ENCODE measurements at places on chromosomes 5 and 9.

DNA sequence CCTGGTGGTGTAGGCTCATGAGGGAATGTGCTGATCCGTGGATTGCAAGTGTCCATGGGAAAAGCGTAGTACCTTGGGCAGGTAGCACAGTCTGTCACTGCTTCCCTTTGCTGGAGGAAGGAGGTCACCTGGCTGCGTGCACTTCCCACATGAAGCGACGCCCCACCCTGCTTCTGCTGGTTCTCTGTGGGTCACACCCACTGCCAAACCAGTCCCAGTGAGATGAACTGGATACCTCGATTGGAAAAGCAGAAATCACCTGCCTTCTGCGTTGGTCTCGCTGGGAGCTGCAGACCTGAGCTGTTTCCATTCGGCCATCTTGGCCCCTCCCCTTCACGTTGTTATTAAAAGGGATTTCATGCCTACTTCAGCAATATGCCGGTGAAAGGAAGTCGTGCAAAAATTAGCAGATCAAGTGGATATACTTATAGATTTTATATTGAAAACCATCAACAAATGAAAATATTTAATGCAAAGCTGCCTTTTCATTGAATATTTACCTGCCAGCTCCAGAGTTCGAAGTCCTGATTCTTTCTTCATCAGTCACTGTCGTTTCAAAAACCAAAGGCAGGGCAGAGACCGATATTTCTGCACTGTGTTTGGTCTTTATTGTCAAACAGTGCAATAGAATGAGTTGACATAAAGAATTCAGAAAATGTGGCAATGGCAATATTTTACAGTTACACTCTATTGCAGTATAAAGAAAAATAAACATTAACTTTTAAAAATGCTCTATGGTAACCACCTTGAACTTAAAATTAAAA, 123.2 kb downstream of the JAKMIP2 start:
- no peak for DNase-seq

DNA sequence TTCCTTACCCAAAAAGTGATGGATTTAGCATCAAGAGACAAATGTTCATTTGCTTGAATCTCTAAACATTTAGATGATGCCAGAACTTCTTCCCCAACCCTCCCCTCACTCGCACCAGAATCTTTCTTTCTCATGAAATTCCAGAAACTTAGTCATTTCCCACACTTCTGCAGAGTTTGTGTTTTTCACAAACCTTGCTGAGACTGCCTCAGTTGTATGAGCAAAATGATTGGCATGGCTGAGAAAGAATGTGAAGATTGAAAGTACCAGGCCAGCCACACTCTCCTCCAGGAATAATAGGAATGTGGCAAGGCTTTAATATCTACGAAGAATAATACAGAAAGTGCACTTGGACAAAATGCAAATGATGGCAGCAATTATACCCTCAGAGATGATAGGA, 428.3 kb upstream of the CDH6 start:
- no peak for DNase-seq

DNA sequence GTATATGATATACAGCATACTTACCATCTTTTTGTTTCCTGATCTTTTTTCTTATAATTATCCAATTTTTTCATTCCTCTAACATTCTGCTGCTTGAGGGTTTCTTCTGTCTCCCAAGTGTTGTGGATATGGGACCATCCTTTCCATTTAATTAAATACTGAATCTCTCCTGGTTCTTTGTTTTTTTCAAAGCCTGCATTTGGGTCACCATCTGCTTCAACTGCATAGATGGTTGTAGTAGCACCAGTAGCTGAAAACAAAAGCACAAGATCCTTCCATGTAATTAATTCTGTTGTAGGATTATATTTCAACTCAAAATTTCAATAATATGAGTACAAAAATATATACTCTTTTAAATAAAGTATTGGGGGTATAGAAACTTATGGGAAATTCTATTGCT, 29.4 kb downstream of the CHD1 start:
- DNase-seq = no peak

- DNase-seq = no peak
Measured at GRCh38 chr9:135338546-135338945, 141.0 kb upstream of the PPP1R26 start.

DNA sequence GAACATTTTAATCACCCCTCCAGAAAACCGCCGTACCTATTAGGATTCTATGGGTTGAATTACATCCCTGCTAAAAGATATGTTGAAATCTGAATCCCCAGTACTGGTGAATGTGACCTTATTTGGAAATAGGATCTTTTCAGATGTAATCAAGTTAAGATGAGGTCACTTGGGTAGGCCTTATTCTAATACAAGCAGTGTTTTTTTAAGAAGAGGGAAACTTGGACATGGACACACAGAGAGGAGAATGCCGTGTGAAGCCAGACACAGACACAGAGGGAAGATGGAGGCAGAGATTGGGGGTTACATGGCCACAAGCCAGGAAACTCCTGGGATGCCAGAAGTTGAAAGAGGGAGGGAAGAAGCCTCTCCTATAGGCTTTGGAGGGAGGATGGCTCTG, 183.5 kb downstream of the GNA14 start:
- DNase-seq = no peak
